ENCODE measurements at places on chromosomes 16 and 17. TPM values are rescaled to one million over a fixed set of nuclear protein-coding genes. Genes with fewer than 3 reads are reported as not detected.
A peak's percentile ranks its signal among the peaks of the same experiment; 100 is the strongest.

DNA sequence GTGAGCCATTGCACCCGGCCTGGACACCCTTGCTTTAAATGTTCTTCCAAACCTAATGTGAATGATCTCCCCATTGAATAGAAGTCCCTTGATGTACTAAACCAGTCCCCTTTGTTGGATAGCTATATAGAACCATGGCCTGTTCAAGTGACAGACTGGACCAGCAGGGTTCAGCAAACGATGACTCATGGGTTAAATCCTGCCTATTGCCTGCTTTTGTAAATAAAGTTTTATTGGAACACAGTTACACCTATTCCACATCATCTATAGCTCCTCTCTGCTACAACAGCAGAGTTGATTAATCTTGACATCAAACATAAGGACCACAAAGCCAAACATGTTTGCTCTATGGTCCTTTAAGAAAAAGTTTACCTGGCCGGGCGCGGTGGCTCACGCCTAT, 56.1 kb downstream of the CRISPLD2 start:
- no peak for DNase-seq
- no peaks in the 10 kb centered on the region for H3K27me3 ChIP-seq
- H3K36me3 ChIP-seq = no peaks in the 10 kb centered on the region
- no peak overlapping the region for H3K27ac ChIP-seq
- H3K4me1 ChIP-seq = no peaks in the 10 kb centered on the region
- H3K4me3 ChIP-seq = no peak overlapping the region

GRCh38 chr17:75480281-75480680, 23.8 kb downstream of the TMEM94 start:
- no peak overlapping the region for H3K27ac ChIP-seq
- no peak for DNase-seq
- H3K4me3 ChIP-seq = no peak overlapping the region
- no peaks in the 10 kb centered on the region for H3K27me3 ChIP-seq
- H3K36me3 ChIP-seq = no peaks in the 10 kb centered on the region

GRCh38 chr17:10316801-10317542, 55.8 kb downstream of the MYH13 start:
- no peak overlapping the region for H3K4me3 ChIP-seq
- peak; percentile 60 for DNase-seq
- peaks cover 2% of the 10 kb centered on the region for H3K4me1 ChIP-seq
- no peaks in the 10 kb centered on the region for H3K36me3 ChIP-seq

DNA sequence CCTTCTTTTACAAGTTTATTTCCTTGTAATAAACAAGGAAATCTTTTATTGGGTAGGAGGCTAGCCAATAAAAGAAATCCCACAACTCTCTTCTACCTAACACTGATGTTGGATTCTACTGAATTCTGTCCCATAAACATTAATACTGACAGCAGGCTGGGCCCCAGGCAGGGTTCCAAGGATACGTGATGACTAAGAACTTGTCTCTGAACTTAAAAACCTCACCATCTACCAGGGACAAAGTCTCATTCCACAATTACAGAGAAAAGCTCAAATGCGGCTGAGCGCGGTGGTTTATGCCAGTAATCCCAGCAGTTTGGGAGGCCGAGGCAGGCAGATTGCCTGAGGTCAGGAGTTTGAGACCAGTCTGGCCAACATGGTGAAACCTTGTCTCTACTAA, 64.9 kb downstream of the ARHGAP17 start:
- no peaks in the 10 kb centered on the region for H3K27me3 ChIP-seq
- no peak overlapping the region for H3K4me3 ChIP-seq
- no peaks in the 10 kb centered on the region for H3K4me1 ChIP-seq
- H3K36me3 ChIP-seq = peaks cover 46% of the 10 kb centered on the region
- no peak overlapping the region for H3K27ac ChIP-seq

DNA sequence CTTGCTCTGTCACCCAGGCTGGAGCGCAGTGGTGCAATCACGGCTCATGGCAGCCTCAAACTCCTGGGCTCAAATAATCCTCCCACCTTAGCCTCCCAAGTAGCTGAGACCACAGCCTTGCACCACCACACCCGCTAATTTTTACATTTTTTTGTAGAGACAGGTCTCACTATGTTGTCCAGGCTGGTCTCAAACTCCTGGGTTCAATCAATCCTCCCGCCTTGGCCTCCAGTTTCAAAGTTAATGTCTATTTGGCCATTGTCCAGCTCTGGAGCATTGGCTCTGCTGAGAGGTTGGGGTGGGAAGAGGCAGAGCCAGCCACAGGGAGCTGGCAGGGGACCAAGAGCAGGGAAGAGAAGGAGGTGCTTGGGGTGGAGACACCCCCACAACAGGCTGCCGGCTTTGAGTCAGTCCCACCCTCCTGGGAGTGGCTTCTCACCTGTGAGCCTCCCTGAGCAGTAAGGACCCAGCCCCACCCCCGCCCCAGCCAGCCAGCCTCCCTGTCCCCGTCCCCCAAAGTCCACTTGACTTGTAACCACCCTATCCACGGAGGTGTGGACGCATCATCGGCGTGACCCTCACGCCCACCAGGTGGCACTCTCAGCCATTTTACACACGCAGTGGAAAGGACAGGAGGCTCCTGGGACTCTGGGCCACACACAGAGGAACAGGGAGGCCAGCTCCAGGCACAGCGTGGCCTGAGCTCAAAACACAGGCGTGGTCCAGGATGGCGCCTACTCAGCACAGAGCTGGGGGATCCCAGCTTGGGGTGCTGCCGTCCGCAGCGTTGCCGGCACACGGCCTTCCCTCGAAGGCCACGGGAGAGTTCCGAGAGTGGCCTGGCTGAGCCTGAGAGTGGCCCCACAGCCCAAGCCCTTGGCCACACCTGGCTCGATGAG, 22.8 kb upstream of the PVALEF start:
- no peaks in the 10 kb centered on the region for H3K4me1 ChIP-seq
- no peak overlapping the region for H3K4me3 ChIP-seq
- no peaks in the 10 kb centered on the region for H3K36me3 ChIP-seq
- peak; percentile 84 for DNase-seq

DNA sequence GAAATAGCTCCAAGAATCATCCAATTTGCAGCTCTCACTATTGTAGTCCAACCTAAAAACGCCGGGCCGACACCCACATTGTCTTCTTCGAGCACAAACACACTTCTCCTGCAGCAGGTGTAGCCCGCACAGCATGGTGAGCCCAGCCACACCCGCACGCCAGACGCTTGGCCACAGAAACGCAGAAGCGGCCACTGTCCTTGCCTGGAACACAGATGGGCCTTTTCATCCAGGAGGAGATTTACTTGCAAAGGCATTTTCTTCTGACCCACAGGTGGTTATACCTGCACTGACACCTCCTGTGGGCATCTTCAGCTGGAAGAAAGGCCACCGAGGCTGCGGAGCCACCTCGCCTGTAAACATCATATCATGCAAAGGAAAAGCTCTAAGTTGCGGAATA, 98.4 kb downstream of the ADCY9 start:
- H3K4me3 ChIP-seq = no peak overlapping the region
- no peaks in the 10 kb centered on the region for H3K36me3 ChIP-seq
- H3K27ac ChIP-seq = no peak overlapping the region
- peaks cover 10% of the 10 kb centered on the region for H3K4me1 ChIP-seq
- H3K27me3 ChIP-seq = no peaks in the 10 kb centered on the region

DNA sequence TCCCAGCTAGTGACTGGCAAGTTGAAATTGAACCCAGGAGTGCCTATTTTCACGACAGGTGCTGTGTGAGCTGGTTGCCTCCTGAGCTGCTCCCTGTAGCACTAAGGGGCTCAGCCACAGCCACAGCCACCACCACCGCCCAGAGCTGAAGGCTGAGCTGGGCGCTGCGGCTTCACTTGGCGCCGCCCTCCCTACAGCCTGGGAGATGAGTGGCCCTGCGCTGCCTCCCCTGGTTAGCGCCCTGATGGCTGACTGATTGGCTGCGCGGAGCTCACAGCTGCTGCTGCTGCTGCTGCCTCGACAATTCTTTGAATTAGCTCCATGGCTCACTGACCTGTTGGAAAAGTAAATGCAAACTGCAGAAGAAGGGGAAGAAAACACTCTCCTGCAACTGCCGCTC, 91.8 kb upstream of the TMEM132E start:
- no peaks in the 10 kb centered on the region for H3K4me1 ChIP-seq
- H3K27ac ChIP-seq = no peak overlapping the region
- no peak for DNase-seq

Gene SLC12A3
- not detected for total RNA-seq

DNA sequence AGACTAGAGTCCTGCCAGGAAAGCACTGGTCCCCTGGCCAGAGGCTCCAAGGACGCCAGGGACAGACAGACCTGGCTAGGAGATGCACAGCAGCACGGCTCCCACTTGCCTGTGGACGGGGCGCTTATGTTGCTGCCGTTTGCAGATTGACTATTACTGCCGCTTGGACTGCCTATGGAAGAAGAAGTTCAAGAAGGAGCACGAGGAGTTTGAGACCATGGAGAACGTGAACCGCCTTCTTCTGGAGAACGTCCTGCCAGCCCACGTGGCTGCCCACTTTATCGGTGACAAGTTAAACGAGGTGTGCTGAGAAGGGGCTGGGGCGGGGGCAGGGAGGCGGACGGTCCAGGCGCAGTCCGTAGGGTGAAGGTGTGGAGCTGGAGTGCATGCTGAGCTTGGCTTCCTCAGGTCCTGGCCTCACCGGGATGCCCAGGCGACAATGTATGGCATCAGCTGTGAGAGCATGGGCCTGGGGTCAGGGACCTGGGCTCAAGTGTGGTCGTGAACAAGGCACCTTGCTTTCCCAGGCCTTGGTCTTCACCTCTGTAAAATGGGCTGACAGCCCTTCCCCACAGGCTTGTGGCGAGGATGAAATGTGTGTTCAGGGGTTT, 45.6 kb downstream of the ADCY7 start:
- H3K4me1 ChIP-seq = peaks cover 5% of the 10 kb centered on the region
- H3K27me3 ChIP-seq = no peaks in the 10 kb centered on the region
- no peak overlapping the region for H3K4me3 ChIP-seq
- peaks cover 7% of the 10 kb centered on the region for H3K36me3 ChIP-seq
- DNase-seq = no peak

GRCh38 chr17:58308173-58308984, 20.2 kb downstream of the TSPOAP1 start:
- DNase-seq = no peak
- H3K36me3 ChIP-seq = no peaks in the 10 kb centered on the region
- H3K4me1 ChIP-seq = no peaks in the 10 kb centered on the region
- H3K4me3 ChIP-seq = no peak overlapping the region
- H3K27ac ChIP-seq = no peak overlapping the region

- peaks cover 4% of the 10 kb centered on the region for H3K4me1 ChIP-seq
- no peaks in the 10 kb centered on the region for H3K36me3 ChIP-seq
- no peak for DNase-seq
These were observed 123.6 kb upstream of the MPHOSPH6 start for GRCh38 chr16:82293671-82294070.

- H3K27me3 ChIP-seq = no peaks in the 10 kb centered on the region
- no peak overlapping the region for H3K27ac ChIP-seq
- H3K4me3 ChIP-seq = no peak overlapping the region
These were observed 121.5 kb downstream of the CCDC182 start for GRCh38 chr17:57623620-57624019.

DNA sequence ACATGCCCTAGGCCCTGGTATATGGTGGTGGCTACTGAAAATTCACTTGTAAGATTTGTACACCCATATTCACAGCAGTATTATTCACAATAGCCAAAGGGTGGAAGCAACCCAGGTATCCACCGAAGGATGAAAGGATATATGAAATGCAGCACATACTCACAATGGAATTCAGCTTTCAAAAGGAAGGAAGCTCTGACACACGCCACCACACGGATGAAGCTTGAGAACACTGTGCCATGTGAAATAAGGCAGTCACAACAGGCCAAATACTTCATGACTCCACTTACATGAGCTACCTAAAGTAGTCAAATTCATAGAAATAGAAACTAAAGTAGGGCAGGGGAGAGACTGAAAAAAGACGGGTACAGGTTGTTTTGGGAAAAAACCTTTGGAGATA, 2.9 kb downstream of the XPO6 start:
- H3K27ac ChIP-seq = no peak overlapping the region
- H3K4me1 ChIP-seq = peaks cover 5% of the 10 kb centered on the region
- H3K4me3 ChIP-seq = no peak overlapping the region
- DNase-seq = no peak

DNA sequence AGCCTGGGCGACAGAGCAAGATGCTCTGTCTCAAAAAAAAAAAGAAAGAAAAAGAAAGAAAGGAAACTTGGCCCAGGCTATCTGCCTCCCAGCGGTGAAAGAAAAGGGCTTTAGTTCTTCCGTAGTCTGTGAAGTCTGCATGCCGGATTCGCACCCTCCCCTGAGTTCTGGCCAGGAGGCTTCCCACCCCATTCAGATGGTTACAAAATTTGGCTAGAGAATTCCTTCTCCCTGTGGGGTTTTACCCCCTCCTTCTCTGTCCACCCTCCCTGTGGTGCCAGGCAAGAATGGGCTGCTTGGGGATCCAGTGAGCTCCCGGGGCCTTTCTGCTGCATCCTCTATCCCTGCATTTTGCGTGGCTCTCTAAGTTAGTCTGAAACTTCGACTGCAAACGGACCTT, 37.8 kb downstream of the PAFAH1B1 start:
- H3K27ac ChIP-seq = no peak overlapping the region
- no peaks in the 10 kb centered on the region for H3K27me3 ChIP-seq
- peaks cover 4% of the 10 kb centered on the region for H3K36me3 ChIP-seq
- H3K4me1 ChIP-seq = no peaks in the 10 kb centered on the region
- DNase-seq = no peak
- H3K4me3 ChIP-seq = no peak overlapping the region

Gene CHST5
- total RNA-seq = not detected

GRCh38 chr16:77663711-77664110, 58.6 kb upstream of the NUDT7 start:
- H3K4me3 ChIP-seq = no peak overlapping the region
- no peaks in the 10 kb centered on the region for H3K4me1 ChIP-seq
- H3K27ac ChIP-seq = no peak overlapping the region
- DNase-seq = no peak

GRCh38 chr17:49093131-49093530, 39.4 kb upstream of the B4GALNT2 start:
- H3K27ac ChIP-seq = no peak overlapping the region
- H3K4me1 ChIP-seq = no peaks in the 10 kb centered on the region
- H3K36me3 ChIP-seq = no peaks in the 10 kb centered on the region
- DNase-seq = no peak
- no peak overlapping the region for H3K4me3 ChIP-seq

- DNase-seq = no peak
- no peak overlapping the region for H3K27ac ChIP-seq
- H3K36me3 ChIP-seq = no peaks in the 10 kb centered on the region
- no peak overlapping the region for H3K4me3 ChIP-seq
These were observed 27.4 kb upstream of the GNAO1 start for GRCh38 chr16:56163938-56164337.

GRCh38 chr17:79547586-79547985, 63.3 kb downstream of the RBFOX3 start:
- peaks cover 17% of the 10 kb centered on the region for H3K27me3 ChIP-seq
- H3K36me3 ChIP-seq = no peaks in the 10 kb centered on the region
- H3K27ac ChIP-seq = no peak overlapping the region
- no peaks in the 10 kb centered on the region for H3K4me1 ChIP-seq
- DNase-seq = no peak
- no peak overlapping the region for H3K4me3 ChIP-seq

GRCh38 chr17:47713980-47714700, 18.9 kb upstream of the TBX21 start:
- H3K4me3 ChIP-seq = no peak overlapping the region
- no peak for DNase-seq
- H3K4me1 ChIP-seq = no peaks in the 10 kb centered on the region
- no peak overlapping the region for H3K27ac ChIP-seq

Gene ABCA3
- 607 TPM for total RNA-seq

Measured in lung (tissue), 17 donors.